Stomach (tissue), 19 donors: ENCODE measurements at places on chromosomes 6 and 20. TPM values are rescaled to one million over a fixed set of nuclear protein-coding genes. Genes with fewer than 3 reads are reported as not detected.

The SLC17A2 gene
- total RNA-seq = not detected

- no peak for DNase-seq
These were observed 223.7 kb downstream of the ARHGAP18 start for GRCh38 chr6:129486327-129486726.

GRCh38 chr6:83192456-83192855 is 609 bp downstream of the PGM3 start:
- DNase-seq = no peak

GRCh38 chr6:128380891-128381290 is 139.5 kb downstream of the PTPRK start:
- no peak for DNase-seq

DNA sequence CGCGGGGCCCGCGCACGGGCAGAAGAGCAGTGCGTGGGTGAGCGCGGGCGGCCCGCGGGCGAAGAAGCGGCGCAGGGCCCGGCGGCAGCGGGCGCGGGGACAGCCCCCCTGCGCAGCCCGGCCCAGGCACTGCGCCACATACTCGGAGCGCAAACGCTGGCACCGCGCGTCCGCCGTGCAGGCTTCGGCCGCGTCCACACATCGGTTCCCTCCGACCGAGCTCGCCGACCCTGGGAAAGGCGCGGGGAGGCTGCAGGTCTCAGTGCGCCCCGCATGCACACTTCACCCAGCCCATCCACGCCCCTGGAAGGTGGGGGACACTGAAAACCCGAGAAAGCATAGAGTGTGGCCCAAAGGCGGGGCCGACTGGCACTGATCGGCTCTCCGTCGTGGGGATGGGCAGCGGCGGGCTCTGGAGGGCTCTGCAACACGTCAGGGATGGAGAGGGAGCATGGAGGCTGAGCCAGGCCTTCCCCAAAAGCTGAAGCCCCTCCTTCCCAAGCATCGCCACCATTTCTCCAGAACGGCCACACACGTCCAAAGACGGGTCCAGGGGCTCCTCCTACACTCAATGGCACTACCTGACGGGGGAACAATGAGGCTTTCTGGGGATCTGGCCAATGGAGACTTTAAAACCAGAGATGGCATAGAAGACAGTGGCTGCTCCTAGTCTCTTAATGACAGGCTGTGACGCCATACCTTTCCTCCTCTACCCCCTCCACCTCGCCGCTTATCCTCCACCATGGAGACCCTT is 2.0 kb downstream of the GFRA4 start:
- DNase-seq = no peak

DNA sequence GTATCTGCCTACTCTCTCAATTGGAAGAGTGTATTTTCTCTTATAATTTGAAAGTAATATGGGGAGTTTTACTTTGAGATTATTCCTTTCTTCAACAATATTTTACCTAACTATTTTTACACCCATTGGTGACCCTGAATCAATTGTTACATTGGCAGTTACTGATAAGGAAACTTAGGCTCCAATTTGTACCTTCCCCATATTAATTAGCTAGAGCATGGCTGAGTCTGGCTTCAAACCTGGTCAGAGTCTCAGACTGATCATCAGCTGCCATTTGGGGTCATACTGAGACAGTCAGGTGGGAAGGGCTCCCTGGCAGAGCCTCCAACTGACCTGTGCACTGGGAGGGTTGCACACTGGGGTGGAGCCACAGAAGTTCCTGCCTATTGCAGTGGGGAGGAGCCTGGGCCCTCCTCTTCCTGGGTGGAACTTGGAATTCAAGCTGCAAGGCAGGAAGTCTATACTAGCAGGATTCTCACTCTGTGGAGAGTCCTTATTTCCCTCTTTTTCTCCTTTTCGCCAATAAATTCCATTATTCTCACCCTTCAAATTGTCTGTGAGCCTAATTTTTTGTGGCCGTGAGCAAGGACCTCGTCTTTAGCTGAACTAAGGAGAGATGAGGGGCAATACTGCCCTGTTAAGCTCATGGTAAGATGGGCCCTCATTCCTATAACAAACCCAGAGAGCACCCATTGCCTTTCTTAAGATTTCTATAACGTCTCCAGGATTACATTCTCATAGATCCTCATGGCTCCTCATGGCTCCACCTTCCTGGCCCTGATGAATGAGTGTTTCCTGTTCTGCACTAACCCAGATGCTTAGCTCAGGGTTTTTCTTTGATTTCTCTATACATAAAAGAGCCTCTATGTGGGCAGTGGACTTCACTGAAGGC is 285.1 kb downstream of the ADGB start:
- DNase-seq = no peak

The GPLD1 gene
- 0.43 TPM for total RNA-seq

The SLC2A10 gene
- total RNA-seq = 29.0 TPM

The MEI4 gene
- not detected for total RNA-seq

DNA sequence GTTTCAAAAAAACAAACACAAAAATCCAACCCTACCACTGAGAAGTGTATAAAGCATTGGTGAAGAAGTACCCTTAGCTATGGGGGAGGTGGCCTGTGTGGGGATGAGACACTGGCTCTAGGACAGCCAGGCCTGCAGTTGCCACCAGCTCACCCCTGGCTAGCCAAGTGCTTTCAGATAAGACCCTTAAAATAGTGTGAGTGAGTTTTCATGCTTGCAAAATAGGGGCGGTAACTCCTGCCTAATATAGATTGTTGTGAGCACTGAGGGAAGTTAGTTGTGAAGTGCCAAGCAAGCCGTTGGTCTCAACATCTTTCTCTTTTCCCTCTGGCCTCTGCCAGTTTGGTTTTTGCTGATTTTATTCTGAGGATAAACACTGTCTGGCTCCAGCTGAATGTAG is 11.3 kb downstream of the PPP1R3G start:
- no peak for DNase-seq
